Left ventricle myocardium superior (tissue), 1 donor: ENCODE measurements at places on chromosomes 3 and 15.
A peak's percentile ranks its signal among the peaks of the same experiment; 100 is the strongest.

GRCh38 chr15:35102186-35102585 is 17.1 kb upstream of the NANOGP8 start:
- no peak for DNase-seq

- DNase-seq, result no peak
These were observed 74.3 kb downstream of the FBLN2 start for GRCh38 chr3:13623101-13623654.

GRCh38 chr15:70249616-70250015 is 151.9 kb upstream of the TLE3 start:
- DNase-seq, result no peak

GRCh38 chr3:15456321-15456720 is 28.9 kb downstream of the EAF1 start:
- DNase-seq, result no peak

DNA sequence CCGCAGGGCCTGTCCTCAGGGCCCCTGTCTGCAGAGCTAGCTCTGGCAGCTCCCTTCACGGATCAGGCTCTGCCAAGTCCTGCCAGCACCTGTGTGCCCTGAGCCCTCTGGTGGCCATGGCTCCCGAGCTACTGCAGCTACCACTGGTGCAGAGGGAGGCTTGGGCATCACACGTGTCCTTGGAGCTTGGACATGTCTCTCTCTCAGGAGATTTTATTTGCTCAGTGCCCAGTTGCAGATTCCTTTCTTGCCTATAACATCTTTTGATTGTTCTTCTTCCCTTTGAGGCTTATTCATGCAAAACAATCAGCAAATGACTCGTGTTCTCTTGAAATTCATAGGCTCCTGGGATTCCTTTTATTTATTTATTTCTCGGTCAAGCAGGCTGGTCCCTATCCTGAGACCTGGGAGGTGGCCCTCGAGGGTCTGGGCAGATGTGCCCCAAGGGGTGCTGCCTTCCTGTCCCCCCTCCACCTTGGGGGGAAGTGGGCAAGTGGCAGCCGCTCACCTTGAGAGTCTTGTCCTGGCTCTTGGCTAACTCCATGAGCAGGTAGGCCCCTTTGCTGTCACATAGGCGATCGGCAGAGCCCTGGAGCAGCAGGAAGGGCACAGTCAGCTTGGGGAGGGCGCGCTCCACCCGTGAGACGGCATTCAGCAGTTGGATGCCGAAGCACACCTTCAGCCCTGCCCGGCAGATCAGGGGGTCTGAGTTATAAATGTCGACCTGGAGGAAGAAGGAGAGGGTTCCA is 21.9 kb downstream of the ABTB1 start:
- peak; percentile 86 for DNase-seq

GRCh38 chr3:47870156-47870555 is 67.2 kb downstream of the DHX30 start:
- no peak for DNase-seq

DNA sequence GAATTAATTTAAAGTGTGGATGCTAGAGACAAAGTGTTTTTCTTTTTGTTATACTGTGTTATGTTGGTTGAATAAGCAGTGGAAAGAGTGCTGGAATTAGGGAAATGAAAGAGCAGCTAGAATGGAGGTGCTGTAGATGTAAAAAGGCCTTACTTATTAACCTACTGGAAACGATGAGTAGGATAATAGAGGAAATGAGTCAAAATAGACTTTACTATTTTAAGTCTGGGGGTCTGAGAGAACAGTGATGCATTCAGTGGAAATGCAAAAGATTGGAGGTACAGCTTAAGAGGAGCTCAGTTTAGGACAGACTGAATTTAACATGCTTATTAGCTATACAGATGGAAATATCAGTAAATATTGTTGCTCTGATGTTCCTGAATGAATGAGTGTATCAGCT is 674.0 kb downstream of the OTOL1 start:
- DNase-seq, result no peak

DNA sequence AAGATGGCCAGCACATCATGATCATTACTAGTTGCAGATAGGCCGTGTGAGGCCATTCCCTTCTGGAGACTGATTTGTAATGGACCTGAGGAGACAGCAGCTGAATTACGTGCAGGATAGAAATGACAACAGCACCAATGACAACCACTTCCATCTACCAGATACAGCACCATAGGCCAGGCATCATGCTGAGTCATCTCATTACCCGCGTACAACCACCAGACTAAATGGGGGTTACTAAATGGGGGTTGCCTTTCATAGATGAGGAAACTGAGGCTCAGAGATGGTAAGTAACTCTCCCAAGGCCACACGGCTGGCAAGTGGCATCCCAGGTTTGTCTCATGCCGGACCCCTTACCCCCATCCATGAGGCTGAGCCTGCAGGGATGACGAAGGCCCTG is 32.8 kb upstream of the FAM107A start:
- DNase-seq, result no peak

- DNase-seq, result no peak
These were observed 10.9 kb upstream of the RFT1 start for GRCh38 chr3:53140847-53141845.

- DNase-seq, result no peak
These were observed 70.2 kb downstream of the MYRIP start for GRCh38 chr3:39879581-39879980.
